ENCODE measurements at places on chromosomes 1 and 21. TPM values are rescaled to one million over a fixed set of nuclear protein-coding genes. Genes with fewer than 3 reads are reported as not detected.

Gene DEPDC1
- 22.3 TPM for polyA plus RNA-seq

GRCh38 chr1:15923241-15923640 lies 52.7 kb downstream of the ZBTB17 start:
- no peak for DNase-seq

- no peak for DNase-seq
Measured at GRCh38 chr1:160853754-160854153, 8.9 kb downstream of the CD244 start.

DNA sequence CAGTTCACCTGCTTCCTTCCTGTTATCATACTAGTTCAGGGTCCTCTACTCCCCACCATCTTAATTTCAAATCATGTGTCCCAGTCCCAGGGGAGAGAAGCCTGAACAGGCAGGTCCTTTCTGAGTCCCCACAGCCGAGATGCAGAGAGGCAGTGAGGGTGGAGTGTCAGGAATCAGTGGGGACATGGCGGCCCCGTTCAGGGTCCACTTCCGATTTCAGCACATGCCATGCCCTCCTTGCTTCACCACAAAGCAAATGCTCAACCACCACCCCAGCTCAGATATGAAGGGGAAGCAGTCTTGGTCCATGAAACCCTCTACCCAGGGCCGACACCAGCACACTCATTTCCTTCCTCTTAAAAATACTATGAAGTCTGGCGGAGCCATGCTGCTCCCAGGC lies 5.2 kb upstream of the SEMA4A start:
- DNase-seq: no peak

DNA sequence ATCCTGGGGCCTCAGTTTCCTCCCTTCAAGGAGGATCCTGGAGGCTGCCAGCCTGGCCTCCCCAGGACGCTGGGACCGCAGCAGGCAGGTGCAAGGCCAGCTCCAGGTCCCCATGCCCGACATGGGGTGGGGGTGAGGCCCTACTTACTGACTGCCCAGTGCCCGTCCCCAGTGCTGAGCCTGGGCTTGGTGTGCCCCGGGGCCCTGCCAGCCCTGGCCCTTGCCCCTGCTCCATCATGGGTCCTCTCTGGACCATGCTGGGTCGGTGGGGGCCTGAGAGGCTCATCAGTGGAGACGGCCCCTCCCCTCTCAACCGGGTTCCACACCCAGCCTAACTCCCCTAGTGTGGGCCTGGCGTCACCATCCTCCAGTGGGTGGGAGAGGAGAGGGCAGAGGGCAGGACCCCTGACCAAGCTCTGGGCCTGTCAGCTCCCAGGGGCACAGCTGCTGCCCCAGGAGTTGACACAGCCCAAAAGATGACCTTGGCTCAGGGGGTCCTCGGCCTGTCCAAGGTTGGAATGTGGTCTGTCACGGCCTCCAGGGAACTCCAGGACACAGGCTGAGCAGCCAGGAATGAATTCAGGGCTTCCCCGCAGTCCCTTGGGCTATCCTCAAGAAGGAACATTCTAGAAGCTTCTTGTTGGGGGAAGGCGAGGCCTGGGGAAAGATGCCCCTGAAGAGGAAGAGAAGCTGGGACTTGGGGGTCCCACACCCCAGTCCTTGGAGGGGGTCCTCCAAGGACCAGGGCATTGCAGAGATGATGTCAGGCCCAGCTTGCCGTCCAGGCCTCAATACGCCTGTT lies 17.6 kb upstream of the ARF1 start:
- DNase-seq: no peak

- no peak for DNase-seq
Measured at GRCh38 chr1:71635568-71635967, 554.7 kb upstream of the ZRANB2 start.

GRCh38 chr1:212430416-212430815 lies 2.3 kb upstream of the NENF start:
- no peak for DNase-seq

- DNase-seq: no peak
Measured at GRCh38 chr1:214840356-214840755, 237.4 kb downstream of the CENPF start.

DNA sequence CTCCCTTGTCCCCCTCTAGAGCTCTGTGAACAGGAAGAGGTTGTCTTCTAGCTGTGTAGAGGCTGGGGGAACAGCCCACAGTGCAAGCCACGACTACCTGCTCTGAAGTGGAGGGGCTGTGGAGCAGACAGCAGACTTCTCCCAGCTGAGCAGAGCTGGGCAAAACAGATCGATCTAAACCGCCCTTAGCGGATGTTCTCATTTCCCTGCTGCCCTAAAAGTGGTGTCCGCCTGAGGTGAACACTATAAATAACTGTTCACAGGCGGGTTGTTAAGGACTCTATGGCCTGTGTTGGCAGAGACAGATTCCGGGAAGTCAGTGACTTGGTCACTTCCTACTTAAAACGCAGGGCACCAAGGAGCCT lies 203.2 kb downstream of the RHOU start:
- no peak for DNase-seq

Gene FAM163A
- polyA plus RNA-seq: 0.57 TPM

GRCh38 chr21:35342440-35342839 lies 293.3 kb upstream of the RUNX1 start:
- no peak for DNase-seq

Gene OR10Z1
- 0.05 TPM for polyA plus RNA-seq

GRCh38 chr1:48205522-48205921 lies 17.0 kb upstream of the SLC5A9 start:
- no peak for DNase-seq

Data from left kidney (tissue), 8 donors.